ENCODE measurements at places on chromosomes 6 and 20.

DNA sequence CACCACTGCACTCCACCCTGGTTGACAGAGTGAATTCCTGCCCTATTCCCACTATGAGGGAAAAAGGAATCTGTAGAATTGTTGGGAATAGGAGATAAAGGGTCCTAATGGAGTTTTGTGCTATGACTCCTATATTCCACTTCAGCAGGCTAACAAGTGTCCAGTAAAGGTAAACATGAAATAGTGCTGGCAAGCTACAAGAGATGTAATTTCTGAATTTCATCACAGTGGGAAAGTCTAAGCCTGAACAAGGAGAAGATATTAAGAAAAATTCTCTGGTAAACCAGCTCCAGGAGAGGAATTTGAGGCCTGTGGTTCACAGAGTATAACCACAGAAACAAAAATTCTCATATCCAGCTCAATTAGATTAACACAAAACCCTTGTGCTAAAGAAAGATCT, 10.3 kb upstream of the C6orf58 start:
- DNase-seq, result no peak

GRCh38 chr6:85462673-85463072, 12.8 kb downstream of the NT5E start:
- no peak for DNase-seq

DNA sequence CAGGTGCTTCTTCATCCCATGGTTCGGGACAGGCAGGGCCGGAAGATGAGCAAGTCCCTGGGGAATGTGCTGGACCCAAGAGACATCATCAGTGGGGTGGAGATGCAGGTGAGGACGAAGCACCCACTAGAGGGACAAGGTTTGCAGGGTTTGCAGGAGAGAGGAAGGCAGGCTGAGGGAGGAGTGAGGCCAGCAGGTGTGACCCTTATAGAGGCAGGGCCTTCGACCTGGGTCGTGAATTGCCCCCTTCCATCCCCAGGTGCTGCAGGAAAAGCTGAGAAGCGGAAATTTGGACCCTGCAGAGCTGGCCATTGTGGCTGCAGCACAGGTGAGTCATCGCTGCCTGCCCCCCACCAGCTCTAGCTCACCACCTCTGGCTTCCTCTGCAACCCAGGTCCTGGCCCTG, 8.4 kb downstream of the VARS2 start:
- DNase-seq, result no peak

DNA sequence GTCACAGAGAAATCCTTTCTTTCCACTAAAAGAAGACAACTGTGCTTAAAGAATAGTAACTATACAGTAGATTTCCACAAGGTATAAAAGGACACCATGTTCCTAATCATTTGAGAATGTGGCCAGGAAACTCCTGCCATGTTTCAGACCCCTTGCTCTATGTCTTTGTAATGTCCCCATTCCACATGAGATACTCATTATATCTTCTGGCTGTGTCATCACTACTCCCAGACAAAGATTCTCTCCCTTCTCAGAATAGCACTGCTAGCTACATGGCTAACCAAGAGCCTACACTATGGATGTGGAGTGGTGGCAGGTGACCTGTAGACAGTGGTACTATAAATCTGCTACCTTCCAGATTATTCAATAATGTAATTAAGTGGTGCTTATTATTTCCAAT, 218.1 kb upstream of the MCHR2 start:
- no peak for DNase-seq

DNA sequence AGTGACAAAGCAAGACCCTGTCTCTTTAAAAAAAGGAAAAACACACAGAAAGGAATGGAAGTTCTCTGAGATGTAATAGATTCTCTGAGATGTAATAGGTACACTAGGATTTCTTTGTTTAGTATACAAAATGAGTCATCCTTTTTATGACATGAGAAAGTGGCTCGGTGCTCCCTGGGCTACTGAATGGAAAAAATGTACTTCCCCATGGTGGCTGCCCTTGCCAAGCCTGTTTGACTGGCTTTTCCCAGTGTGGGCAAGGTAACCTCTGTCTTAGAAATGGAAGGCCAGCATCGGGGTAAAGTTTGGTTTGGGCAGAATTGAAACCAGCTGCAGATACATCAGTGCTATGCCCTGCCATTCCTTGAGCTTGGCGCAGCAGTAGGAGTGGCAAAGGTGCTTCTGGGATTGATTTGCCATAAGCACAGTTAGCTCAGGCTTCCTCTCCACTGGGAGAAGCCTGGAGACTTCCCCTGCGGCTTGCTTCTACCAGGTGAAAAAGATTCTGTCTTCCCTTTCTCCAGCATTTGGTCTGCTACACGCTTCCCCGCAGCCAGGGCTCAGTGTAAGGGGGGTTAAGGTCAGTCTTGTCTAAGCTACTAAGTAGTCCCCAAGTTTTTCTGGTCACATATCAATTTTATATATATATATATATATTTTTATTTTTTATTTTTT, 24.5 kb downstream of the ARFGEF2 start:
- DNase-seq, result no peak

DNA sequence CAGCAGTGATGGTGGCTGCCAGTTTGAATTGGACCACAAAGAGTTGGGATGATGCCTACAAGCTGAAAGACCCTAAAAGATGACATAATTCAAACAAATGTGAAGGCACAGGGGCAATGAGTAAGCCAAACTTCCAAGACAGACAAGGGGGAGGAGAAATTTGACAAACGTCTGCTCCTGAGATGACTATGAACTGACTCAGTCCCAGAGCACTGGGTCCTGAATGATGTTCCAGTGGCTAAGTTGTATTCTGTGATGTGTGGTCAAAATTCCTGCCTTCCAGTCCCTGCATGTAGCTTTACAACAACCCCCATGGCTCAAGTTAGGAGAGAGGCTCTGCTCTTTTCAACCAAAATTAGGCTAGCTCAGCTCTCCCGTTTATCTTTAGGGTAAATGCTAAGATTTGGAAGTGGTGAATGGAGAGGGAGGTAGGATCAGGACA, 86.1 kb upstream of the SIRPA start:
- no peak for DNase-seq

GRCh38 chr6:123263981-123264380, 267.9 kb downstream of the CLVS2 start:
- DNase-seq, result no peak

GRCh38 chr20:39155971-39156370, 193.8 kb downstream of the DHX35 start:
- no peak for DNase-seq

- no peak for DNase-seq
These were observed 49.8 kb upstream of the ADGRG6 start for GRCh38 chr6:142251930-142252445.

DNA sequence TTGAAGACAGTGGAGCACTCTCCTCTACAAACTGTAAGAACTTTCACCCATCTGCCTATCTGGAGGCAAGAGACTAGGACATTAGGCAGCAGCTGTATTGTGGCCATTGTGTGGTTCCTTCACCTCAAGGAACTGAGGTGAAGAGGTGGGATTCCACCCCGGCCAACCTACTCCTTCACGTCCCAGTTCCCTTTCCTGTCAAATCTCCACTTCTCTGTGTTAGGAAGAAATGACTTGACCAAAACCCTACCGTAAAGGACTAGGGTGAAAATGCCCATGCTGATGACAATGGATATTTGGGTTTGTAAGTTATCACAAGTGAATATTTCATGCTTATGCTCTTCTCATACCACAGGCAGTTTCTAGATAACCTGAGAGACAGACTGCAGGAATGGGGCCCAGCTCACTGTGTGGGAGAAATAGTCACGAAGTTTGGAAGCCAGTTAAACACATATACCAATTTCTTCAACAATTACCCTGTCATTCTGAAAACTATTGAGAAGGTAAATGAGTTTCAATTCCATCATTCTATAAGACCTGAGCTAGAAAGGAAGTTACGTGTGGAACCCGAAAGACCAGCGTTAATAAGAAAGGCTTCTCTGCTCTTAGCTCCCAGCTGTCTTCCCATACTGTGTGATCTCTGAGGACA, 86.6 kb downstream of the ECT2L start:
- DNase-seq, result no peak

- no peak for DNase-seq
These were observed 35.4 kb upstream of the PIM1 start for GRCh38 chr6:37134396-37135191.

All from stimulated activated CD4-positive, alpha-beta T cell treated with anti-CD3 and anti-CD28 coated beads, TNF-alpha, amount 100 ng/mL, for 4 hours (primary cell).